ENCODE measurements at places on chromosomes 12 and 14.

DNA sequence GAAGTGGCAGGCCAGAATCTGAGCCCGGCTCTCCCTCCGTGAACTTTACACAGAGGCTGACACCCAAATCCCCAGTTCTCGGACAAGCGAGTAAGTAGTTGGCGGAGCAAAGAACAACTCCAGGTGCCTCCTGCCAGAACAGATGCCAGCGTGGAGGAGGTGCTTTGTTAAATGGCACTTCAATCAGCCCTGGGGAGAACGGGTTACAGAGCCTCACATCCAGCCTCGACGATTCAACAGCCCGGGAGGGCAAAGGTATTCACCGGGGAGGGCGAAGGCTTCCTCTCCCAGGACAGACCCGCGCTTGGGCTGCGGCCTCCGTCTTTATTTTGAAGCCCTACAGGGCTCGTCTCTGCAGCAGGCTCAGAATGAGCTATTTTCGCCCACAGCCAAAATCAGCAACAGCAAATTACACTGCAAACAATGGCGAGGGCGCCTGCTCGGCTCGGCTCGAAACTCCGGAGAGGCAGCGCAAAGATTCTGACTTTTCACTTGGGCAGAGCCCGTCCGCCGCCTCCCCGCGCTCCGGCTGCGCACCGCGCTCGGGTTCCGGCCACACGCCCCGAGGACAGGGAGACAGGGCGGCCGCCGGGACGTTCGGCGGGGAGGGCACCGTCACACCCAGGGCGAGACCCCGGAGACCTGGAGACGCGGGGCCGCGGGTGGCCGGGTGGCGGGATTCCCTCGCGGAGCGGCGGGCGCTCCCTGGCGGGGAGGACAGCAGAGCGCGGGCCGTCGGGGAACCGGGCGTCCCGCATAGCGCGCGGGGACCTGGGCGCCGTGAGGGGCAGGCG is 811 bp downstream of the TMCC3 start:
- peak overlapping the region; percentile 93 for H3K4me3 ChIP-seq
- H3K27me3 ChIP-seq = no peaks in the 10 kb centered on the region
- peaks cover 29% of the 10 kb centered on the region for H3K4me1 ChIP-seq
- no peak for DNase-seq
- H3K27ac ChIP-seq = peak overlapping the region; percentile 93

DNA sequence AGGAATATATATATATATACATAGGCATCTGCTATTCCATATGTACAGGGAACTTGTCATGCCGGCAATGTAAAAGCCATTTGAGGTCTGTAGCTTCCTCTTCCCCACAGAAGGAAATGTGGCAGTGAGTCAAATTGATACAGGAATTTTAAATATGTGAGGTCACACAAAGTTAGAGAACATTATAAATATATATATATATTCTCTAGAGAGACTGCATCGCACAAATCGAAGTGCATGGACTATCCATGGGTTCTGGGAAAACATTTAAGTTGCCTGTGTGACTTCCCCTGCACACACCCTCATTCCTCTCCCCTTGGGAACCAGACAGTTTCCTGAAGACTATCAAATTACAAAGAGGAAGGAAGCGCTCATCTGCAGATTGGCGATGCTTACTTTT is 100.9 kb upstream of the CCDC91 start:
- H3K4me3 ChIP-seq = no peak overlapping the region
- H3K27me3 ChIP-seq = no peaks in the 10 kb centered on the region
- peak overlapping the region; percentile 2 for H3K27ac ChIP-seq
- peaks cover 25% of the 10 kb centered on the region for H3K4me1 ChIP-seq

- no peak overlapping the region for H3K4me3 ChIP-seq
- H3K4me1 ChIP-seq = no peaks in the 10 kb centered on the region
- H3K27ac ChIP-seq = no peak overlapping the region
- H3K36me3 ChIP-seq = no peaks in the 10 kb centered on the region
- DNase-seq = no peak
- H3K27me3 ChIP-seq = peaks cover 15% of the 10 kb centered on the region
Measured at GRCh38 chr12:51428256-51428655, 3.6 kb downstream of the SLC4A8 start.

DNA sequence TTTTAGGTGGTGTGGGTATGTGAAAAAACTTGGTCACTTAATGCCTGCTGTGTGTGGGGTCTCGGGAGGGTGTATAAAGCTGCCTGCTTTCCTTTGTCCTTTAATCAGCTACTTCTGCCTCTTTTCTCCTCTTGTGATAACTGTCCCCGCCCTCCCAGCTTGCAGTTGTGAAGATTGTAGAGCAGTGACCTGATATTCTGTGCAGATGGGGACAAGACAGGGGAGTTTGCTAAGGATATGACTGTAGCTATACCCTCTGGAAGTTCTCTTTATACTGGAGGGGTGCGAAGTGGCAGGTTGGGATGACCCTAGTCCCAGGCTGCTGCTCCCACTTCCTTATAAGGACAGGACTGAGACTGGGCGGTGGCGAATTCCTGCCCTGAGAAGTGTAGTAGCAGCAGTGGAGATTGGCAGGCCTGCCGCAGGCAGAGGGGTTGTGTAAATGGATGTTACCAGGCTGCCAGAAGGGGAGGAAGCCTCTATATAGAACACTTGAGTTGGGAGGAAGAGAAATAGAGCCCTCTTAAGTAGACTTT is 835 bp downstream of the MYL6 start:
- H3K4me3 ChIP-seq = peak overlapping the region; percentile 89
- peaks cover 38% of the 10 kb centered on the region for H3K36me3 ChIP-seq
- no peak for DNase-seq
- H3K27ac ChIP-seq = peak overlapping the region; percentile 98
- H3K4me1 ChIP-seq = peaks cover 26% of the 10 kb centered on the region

GRCh38 chr12:45235087-45236025 is 19.5 kb downstream of the ANO6 start:
- peaks cover 52% of the 10 kb centered on the region for H3K4me1 ChIP-seq
- H3K27me3 ChIP-seq = no peaks in the 10 kb centered on the region
- DNase-seq = peak; percentile 82
- H3K36me3 ChIP-seq = no peaks in the 10 kb centered on the region
- peak overlapping the region; percentile 97 for H3K27ac ChIP-seq
- peak overlapping the region; percentile 62 for H3K4me3 ChIP-seq

- no peak overlapping the region for H3K27ac ChIP-seq
- H3K4me1 ChIP-seq = no peaks in the 10 kb centered on the region
- H3K4me3 ChIP-seq = no peak overlapping the region
- no peaks in the 10 kb centered on the region for H3K36me3 ChIP-seq
- no peak for DNase-seq
Measured at GRCh38 chr12:67732857-67733256, 84.3 kb downstream of the DYRK2 start.

- DNase-seq = no peak
- H3K4me3 ChIP-seq = no peak overlapping the region
- H3K27me3 ChIP-seq = no peaks in the 10 kb centered on the region
- H3K36me3 ChIP-seq = no peaks in the 10 kb centered on the region
- no peak overlapping the region for H3K27ac ChIP-seq
Measured at GRCh38 chr12:101992091-101992490, 69.7 kb downstream of the WASHC3 start.

GRCh38 chr12:124487066-124487833 is 80.2 kb downstream of the NCOR2 start:
- peaks cover 48% of the 10 kb centered on the region for H3K36me3 ChIP-seq
- H3K27ac ChIP-seq = no peak overlapping the region
- DNase-seq = no peak
- H3K4me3 ChIP-seq = no peak overlapping the region
- H3K27me3 ChIP-seq = no peaks in the 10 kb centered on the region

DNA sequence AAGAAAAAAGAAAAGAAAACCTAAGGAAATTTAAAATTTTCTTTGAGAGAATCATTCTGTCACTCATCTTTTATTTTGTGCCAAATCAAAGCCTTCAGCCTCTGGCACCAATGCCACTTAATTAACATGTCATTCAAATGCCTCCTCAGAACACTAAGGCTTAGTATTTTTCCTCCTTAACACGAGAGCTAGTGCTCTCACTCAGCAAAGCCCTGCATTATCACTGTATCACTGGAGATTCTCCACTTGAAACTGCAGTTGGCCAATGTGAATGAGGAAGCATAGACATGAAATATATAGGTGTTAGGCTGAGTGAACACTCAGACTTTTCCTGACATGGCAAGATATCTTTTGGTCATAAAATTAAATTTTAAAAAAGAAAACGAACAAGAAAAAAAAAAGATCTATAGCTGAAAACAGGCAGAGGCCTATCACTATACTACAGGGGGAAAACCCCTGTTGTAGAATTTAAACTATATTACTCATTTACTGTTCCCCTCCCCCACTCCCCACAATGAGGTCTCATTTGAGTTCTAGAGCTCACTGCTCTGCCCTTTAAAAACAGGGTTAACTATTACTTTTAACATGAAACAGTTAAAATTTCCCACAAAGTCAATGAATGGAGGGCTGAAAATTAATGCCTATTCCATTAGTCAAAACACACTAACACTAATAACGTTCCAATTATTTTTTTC is 5.1 kb downstream of the MBIP start:
- H3K4me1 ChIP-seq = peaks cover 39% of the 10 kb centered on the region
- no peaks in the 10 kb centered on the region for H3K27me3 ChIP-seq
- peak overlapping the region; percentile 61 for H3K27ac ChIP-seq
- DNase-seq = no peak
- peaks cover 3% of the 10 kb centered on the region for H3K36me3 ChIP-seq
- no peak overlapping the region for H3K4me3 ChIP-seq

DNA sequence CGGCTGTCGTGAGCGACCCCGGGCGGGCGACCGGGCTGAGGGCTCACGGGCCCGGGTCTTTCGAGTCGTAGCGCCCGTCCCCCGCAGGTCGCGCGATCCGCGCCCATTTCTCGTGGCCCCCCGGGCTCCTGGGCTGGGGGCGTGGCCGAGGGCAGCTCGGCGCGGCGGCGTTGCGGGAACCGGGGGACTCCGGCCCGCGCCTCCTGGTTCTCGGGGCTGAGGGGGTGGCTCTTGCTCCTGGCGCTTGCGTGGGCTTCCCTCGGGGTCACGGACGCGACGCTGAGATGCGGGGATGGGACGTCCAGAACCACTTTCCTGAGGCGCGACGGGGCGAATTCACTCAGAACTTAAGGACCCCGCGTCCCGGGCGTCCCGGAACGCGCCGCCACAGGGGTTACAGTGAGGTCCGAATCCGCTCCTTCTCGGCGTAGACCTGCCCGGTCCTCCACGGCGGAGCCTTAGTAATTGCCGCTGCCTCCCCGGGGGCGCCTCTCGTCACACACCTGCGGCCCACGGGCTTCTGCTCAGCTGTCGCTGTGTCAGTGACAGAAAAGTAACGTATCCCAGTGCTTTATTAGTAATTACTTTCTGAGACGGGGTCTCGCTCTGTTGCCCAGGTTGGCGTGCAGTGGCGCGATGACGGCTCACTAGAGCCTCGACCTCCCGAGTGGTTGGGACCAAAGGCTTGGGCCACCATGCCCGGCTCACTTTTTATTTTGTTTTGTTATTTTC is 606 bp downstream of the EP400 start:
- H3K4me3 ChIP-seq = peak overlapping the region; percentile 92
- H3K27me3 ChIP-seq = no peaks in the 10 kb centered on the region
- no peak for DNase-seq
- no peaks in the 10 kb centered on the region for H3K36me3 ChIP-seq

- H3K4me3 ChIP-seq = no peak overlapping the region
- H3K27ac ChIP-seq = no peak overlapping the region
- H3K4me1 ChIP-seq = peaks cover 3% of the 10 kb centered on the region
- DNase-seq = no peak
- H3K36me3 ChIP-seq = no peaks in the 10 kb centered on the region
- H3K27me3 ChIP-seq = no peaks in the 10 kb centered on the region
Measured at GRCh38 chr14:67529947-67530935, 2.8 kb upstream of the PLEKHH1 start.

DNA sequence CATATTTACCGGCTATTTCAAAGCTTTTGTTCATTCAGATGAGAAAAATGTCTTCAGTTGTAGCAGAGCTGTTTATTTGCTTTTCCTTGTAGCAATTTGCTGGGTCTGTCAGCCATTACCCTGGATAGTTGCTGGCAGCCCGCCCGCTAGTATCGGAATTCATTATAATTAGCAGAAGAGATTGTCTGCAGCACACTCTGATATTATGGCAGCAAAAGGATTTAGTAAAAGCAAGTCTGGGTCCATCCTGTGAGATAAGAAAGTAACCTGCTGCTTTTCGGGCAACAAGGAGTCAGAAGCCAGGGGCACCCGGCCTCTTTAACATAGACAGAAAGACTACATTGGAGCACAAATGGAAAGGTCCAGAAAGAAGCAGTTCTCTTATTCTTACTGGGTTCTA is 6.1 kb upstream of the SLC35E3 start:
- peaks cover 13% of the 10 kb centered on the region for H3K36me3 ChIP-seq
- no peaks in the 10 kb centered on the region for H3K27me3 ChIP-seq
- H3K4me3 ChIP-seq = no peak overlapping the region
- H3K4me1 ChIP-seq = no peaks in the 10 kb centered on the region
- DNase-seq = no peak

- no peak for DNase-seq
- H3K27ac ChIP-seq = no peak overlapping the region
- no peaks in the 10 kb centered on the region for H3K27me3 ChIP-seq
- H3K4me1 ChIP-seq = no peaks in the 10 kb centered on the region
- peaks cover 7% of the 10 kb centered on the region for H3K36me3 ChIP-seq
- no peak overlapping the region for H3K4me3 ChIP-seq
Measured at GRCh38 chr14:64400829-64401459, 12.8 kb downstream of the MTHFD1 start.

GRCh38 chr12:45220969-45221368 is 5.1 kb downstream of the ANO6 start:
- H3K4me3 ChIP-seq = no peak overlapping the region
- peaks cover 55% of the 10 kb centered on the region for H3K4me1 ChIP-seq
- H3K36me3 ChIP-seq = no peaks in the 10 kb centered on the region

DNA sequence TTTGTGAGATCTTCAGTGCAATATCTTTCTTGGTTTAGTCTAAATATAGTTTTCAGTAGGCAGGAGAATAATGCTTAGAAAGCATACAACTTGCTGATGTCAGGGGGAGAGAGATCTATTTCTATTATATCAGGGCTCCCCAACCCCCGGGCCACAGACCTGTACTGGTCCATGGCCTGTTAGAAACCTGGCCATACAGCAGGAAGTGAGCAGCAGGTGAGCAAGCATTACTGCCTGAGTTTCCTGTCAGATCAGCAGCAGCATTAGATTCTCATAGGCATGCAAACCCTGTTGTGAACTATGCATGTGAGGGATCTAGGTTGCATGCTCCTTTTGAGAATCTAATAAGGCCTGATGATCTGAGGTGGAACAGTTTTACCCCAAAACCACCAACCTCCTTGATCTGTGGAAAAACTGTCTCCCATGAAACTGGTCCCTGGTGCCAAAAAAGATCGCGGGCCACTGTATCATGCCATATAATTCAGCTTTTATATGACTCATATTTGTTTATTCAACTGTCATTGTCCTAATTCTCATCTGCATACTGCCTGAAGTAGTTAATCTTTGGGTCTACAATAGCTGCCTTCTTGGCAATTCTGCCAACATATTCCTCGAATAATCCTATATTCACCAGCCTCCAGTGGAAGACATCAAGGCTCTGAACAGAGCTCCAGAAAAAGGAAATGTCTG is 163.6 kb upstream of the DYRK2 start:
- no peak overlapping the region for H3K27ac ChIP-seq
- peaks cover 6% of the 10 kb centered on the region for H3K4me1 ChIP-seq
- no peak overlapping the region for H3K4me3 ChIP-seq
- no peak for DNase-seq
- no peaks in the 10 kb centered on the region for H3K27me3 ChIP-seq

- H3K36me3 ChIP-seq = no peaks in the 10 kb centered on the region
- H3K27me3 ChIP-seq = no peaks in the 10 kb centered on the region
- H3K4me1 ChIP-seq = peaks cover 44% of the 10 kb centered on the region
- DNase-seq = no peak
Measured at GRCh38 chr12:122947352-122947792, 18.9 kb downstream of the ABCB9 start.

- H3K4me1 ChIP-seq = peaks cover 3% of the 10 kb centered on the region
- H3K4me3 ChIP-seq = no peak overlapping the region
- DNase-seq = no peak
Measured at GRCh38 chr14:20956376-20956976, 1.2 kb downstream of the RNASE2 start.

GRCh38 chr12:108697905-108698304 is 33.4 kb downstream of the CORO1C start:
- H3K36me3 ChIP-seq = peaks cover 22% of the 10 kb centered on the region
- DNase-seq = no peak
- no peak overlapping the region for H3K4me3 ChIP-seq
- H3K27me3 ChIP-seq = no peaks in the 10 kb centered on the region
- H3K4me1 ChIP-seq = peaks cover 59% of the 10 kb centered on the region

All from keratinocyte (primary cell).